ENCODE measurements at places on chromosomes 5 and 9. TPM values are rescaled to one million over a fixed set of nuclear protein-coding genes. Genes with fewer than 3 reads are reported as not detected.

The STC2 gene
- 1.7 TPM for polyA plus RNA-seq

The ECM2 gene
- polyA plus RNA-seq, result 14.8 TPM

The COL5A1 gene
- polyA plus RNA-seq, result 99.9 TPM

The RMRP gene
- polyA plus RNA-seq, result not detected

GRCh38 chr5:3346111-3346820, 249.4 kb upstream of the IRX1 start:
- no peak for DNase-seq

DNA sequence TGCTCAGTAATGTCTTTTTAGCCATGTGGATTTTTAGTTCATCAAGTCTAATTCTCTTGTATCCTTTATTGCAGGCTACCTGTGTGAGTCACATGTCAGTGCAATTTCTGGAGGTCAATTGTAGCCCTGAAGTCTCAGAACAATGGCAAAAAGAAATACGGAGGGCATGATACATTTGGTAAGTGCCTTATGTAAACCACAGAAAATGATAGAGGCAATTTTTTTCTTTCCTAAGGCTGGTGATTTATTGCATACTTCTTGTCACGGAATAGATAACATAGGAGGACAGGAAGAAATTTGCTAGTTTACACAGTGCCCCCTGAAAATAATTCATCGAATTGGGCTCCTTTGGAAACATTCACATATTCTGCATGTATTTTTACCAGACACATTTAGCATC, 235.9 kb downstream of the DMRTA1 start:
- no peak for DNase-seq

- no peak for DNase-seq
These were observed 5.5 kb downstream of the ADRB2 start for GRCh38 chr5:148831590-148832565.

GRCh38 chr5:181204826-181205760, at the start of gene TRIM7:
Gene TRIM7 (minus strand): TSS chr5:181205196. CDS start chr5:181205110, 86 bp downstream.
- no peak for DNase-seq

GRCh38 chr9:93686127-93686879, 109.9 kb downstream of the PHF2 start:
- no peak for DNase-seq
